T-helper 17 cell (primary cell): ENCODE measurements at places on chromosomes 1 and 21. TPM values are rescaled to one million over a fixed set of nuclear protein-coding genes. Genes with fewer than 3 reads are reported as not detected.

The CFH gene
- total RNA-seq: 36.8 TPM

The IL20 gene
- not detected for total RNA-seq

The PTAFR gene
- 2.9 TPM for total RNA-seq

The CFHR2 gene
- total RNA-seq: not detected

The SPRR1A gene
- not detected for total RNA-seq

The DYNLT4 gene
- total RNA-seq: 6.2 TPM

The S100A7 gene
- not detected for total RNA-seq

The GJA9 gene
- total RNA-seq: not detected

The MYBPHL gene
- not detected for total RNA-seq

The HSPA6 gene
- total RNA-seq: 0.50 TPM

The ITLN2 gene
- not detected for total RNA-seq

The TMEM167B gene
- 63.4 TPM for total RNA-seq

DNA sequence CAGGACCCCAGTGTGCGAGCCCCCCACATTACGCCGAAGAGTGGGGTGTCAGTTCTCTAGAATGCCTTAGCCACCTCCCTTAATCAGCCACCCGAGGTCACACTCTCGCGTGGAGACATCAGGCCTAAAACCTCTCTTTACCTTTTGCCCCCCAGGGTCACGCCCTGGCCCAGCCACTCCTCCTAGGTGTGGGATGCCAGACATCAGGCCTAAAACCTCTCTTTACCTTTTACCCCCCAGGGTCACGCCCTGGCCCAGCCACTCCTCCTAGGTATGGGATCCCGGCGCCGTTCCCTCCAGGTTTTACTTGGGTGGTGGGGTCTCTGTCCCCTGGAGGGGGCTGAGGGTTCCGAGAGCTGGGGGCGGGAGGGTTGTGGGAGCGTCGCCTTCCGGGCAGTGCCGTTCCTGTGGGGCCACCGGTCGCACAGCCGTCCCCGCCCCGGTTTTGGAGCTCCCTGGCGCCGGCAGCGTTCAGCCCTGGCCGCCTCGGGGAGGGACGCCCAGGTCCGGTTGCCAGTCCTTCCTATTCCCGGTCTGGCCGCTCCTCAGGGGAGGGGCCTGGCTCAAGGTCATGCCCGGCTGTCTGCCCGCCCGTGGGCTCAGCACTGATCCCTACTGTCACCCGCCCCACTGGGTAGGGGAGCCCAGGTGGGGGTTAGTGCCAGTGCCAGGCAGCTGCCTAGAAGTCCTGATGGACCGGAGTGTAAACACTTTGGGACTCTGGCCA is 882 bp downstream of the VPS13D start:
- no peak for DNase-seq

- no peak for DNase-seq
These were observed 658.3 kb downstream of the LTN1 start for GRCh38 chr21:28334407-28334806.

- DNase-seq: no peak
These were observed 16.7 kb downstream of the SPATA21 start for GRCh38 chr1:16420424-16421118.

- no peak for DNase-seq
These were observed 217.4 kb upstream of the KIAA0040 start for GRCh38 chr1:175409938-175410337.

GRCh38 chr1:160078512-160079195 is 2.7 kb upstream of the KCNJ9 start:
- peak; percentile 48 for DNase-seq

DNA sequence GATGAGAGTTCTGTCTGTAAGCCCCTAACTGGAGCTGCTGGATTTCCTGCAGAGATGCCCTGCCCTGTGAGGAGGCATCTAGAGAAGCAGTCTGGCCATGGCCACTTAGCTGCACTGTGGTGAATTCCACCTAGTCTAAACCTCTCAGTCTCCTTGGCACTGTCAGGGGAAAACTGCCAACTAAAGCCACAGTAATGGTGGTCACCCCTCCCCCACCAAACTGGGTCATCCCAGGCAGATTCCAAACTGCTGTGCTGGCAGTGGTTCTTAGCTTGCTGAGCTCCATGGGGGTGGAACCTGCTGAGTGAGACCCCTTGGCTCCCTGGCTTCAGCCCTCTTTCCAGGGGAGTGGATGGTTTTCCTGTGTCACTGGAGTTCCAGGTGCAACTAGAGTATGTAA is 740.6 kb downstream of the RWDD3 start:
- DNase-seq: no peak

DNA sequence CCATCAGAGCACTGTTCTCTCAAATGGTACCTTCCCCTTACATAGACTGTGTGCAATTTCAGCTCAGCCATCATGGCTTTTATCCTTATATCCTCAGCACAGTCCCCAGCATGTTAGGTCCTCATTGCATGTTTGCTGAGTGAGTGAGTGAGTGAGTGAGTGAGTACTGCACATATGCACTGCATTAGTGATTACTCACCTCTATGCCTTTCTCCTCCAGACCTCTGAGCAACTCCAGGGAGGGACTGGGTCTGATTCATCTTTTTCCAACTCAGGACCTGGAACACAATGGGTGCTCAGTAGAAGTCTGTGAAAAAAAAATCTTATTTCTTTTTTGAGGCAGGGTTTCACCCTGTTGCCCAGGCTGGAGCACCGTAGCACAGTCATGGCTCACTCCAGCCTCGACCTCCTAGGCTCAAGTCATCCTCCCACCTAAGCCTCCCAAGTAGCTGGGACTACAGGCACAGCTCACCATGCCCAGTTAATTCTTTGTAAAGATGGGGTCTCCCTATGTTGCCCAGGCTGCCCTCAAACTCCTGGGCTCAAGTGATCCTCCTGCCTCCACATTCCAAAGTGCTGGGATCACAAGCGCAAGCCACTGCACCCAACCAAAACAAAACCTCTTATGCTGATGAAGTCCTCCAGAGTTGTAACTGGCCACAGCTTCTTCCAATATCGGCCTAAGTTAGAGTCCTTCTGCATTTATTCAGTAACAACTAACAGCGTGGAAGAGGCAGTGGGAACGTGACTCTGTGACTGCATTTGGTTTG is 23.7 kb downstream of the RNU5D-1 start:
- DNase-seq: no peak

- DNase-seq: no peak
These were observed 1.3 kb downstream of the SIPA1L2 start for GRCh38 chr1:232628335-232629249.

- DNase-seq: no peak
These were observed 20.5 kb downstream of the PRDM15 start for GRCh38 chr21:41858466-41859296.

- DNase-seq: no peak
These were observed 23.6 kb upstream of the ABCB10 start for GRCh38 chr1:229582011-229582694.

- no peak for DNase-seq
These were observed 188.3 kb upstream of the EDN2 start for GRCh38 chr1:41672641-41673361.

GRCh38 chr1:3504151-3504821 is 49.8 kb downstream of the ARHGEF16 start:
- no peak for DNase-seq

DNA sequence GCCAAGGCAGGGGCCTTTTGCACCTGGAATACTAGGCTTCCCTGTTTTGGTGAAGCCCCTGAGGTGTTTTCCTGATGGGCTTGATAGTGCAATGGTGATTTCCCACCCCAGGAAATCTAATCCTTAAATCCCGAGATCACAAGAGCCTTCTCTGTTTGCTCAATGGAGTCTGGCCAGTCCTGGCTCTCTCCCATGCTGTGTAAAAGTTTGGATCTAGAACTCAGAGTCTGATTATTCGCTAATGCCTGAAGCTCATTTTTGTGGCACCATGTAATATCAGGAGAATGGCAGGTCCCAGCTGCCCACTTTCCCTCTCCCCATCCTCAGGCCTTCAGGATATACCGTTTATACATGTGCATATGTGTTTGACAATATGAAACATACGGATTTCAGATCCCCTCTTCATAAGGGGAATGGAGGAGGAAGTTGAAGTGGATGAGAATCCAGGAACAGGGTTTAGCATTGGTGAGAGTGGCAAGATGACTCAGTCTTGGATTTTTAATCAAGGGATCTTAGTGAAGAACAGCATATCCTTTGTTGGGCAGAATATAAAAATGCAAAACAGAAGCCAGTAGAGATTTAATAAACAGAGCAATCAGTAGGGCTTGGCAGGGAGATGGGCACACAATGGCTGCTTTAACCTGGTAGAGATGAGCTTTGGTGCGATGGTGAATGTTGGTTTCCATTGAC is 62.1 kb downstream of the CLIC6 start:
- DNase-seq: no peak

DNA sequence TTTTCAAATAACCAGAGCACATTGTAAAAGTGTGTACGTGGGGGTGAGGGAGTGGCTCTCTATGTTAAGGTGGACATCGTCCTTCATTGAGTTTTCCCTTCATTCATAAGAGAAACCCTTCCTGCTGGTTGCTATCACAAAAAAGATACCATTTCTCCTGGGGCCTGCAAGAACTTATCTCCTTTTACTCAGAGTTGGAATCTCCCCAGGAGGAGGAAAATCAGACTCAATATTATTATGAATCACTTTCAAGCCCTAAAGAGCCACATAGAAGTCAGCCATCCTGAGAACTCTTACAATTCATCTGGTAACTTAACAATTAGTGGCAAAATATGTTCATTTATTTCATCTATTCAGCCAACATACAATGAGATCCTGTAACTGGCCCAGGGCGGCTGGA is 27.1 kb upstream of the TGFBR3 start:
- no peak for DNase-seq

DNA sequence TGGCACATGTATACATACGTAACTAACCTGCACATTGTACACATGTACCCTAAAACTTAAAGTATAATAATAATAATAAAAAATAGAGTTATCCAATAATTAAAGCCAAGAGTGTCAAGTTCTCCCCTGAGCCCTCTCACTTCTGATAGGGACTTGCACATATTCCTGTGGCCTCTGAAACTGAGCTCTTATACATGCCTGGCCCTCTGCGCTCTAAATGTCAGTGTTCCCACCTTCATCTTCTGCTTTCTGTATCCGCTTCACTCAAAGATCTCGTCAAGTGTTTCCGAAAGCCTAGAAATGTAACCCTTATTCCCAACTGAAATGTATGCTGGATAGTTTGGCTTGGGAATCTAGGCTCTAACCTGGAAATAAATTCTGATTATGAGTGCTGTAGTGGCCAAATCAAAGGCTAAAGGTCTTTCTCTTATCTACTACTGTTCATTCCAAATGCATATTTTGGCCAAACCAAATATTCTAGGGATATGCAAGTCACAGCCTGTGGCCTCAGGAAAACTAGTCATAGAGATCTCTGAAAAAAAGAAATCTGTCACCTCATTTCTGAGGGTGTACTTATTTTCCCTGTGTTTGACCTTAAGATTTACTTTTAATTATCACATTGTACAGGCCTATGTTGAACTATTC is 99.5 kb upstream of the LYPLAL1 start:
- DNase-seq: no peak

DNA sequence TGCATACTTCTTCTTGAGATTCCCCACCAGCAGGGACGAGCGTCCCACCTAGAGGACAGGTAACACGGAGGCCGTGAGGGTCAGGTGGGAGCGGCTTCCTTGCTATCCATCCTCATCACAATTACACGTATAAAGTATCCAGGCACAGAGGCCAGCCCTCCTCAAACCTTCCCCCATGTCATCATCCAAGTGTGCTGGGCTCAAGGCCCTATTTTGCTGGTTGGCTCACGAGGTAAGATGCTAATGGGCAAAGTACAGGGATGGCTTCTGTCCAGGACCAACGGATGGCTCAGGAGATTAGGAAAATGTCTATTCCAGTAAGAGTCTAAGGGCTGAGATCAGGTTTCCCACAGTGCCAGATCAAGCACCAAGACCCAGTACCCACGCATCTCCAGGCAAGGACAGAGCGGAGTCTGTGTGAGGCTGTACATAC is 11.5 kb upstream of the A3GALT2 start:
- no peak for DNase-seq

GRCh38 chr1:175033953-175034352 is 10.7 kb upstream of the MRPS14 start:
- DNase-seq: no peak

- no peak for DNase-seq
These were observed 5.0 kb downstream of the CTBS start for GRCh38 chr1:84569216-84569615.
